ENCODE measurements at places on chromosomes 3 and 15.

DNA sequence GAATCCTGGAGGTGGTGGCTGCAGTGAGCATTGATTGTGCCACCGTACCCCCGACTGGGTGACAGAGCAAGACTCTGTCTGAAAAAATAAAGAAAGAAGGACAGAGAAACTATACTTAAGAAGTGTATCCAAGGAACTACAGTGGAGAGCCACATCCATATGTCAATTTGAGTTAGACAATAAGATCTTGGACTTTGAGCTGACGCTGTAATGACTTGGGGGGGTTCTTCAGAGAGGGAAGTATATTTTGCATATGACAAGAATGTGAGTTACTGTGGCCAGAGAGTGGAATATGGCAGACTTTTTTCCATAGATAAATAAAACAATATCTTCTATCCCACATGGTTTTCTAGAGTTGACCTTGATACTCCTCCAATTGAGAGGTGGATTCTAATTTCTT lies 52.6 kb upstream of the TEX264 start:
- no peak overlapping the region for H3K4me3 ChIP-seq
- no peaks in the 10 kb centered on the region for H3K36me3 ChIP-seq
- no peak overlapping the region for H3K27ac ChIP-seq
- no peaks in the 10 kb centered on the region for H3K4me1 ChIP-seq

GRCh38 chr3:27094721-27095120 lies 274.5 kb downstream of the NEK10 start:
- no peaks in the 10 kb centered on the region for H3K27me3 ChIP-seq
- H3K27ac ChIP-seq: no peak overlapping the region
- H3K4me3 ChIP-seq: no peak overlapping the region
- no peak for DNase-seq
- H3K4me1 ChIP-seq: no peaks in the 10 kb centered on the region

GRCh38 chr15:61086012-61086411 lies 143.1 kb downstream of the RORA start:
- peaks cover 3% of the 10 kb centered on the region for H3K4me1 ChIP-seq
- no peaks in the 10 kb centered on the region for H3K27me3 ChIP-seq
- no peak for DNase-seq
- no peak overlapping the region for H3K27ac ChIP-seq
- H3K36me3 ChIP-seq: no peaks in the 10 kb centered on the region

- no peak for DNase-seq
- no peak overlapping the region for H3K4me3 ChIP-seq
- no peaks in the 10 kb centered on the region for H3K27me3 ChIP-seq
- H3K36me3 ChIP-seq: no peaks in the 10 kb centered on the region
Measured at GRCh38 chr3:126834596-126835471, 130.8 kb downstream of the CHCHD6 start.

GRCh38 chr3:23055733-23056376 lies 147.3 kb upstream of the UBE2E2 start:
- DNase-seq: no peak
- no peaks in the 10 kb centered on the region for H3K27me3 ChIP-seq
- H3K27ac ChIP-seq: no peak overlapping the region
- H3K4me1 ChIP-seq: no peaks in the 10 kb centered on the region
- H3K4me3 ChIP-seq: no peak overlapping the region

GRCh38 chr15:63292771-63293170 lies 15.4 kb downstream of the APH1B start:
- no peak for DNase-seq
- no peak overlapping the region for H3K27ac ChIP-seq
- H3K4me3 ChIP-seq: no peak overlapping the region
- H3K36me3 ChIP-seq: no peaks in the 10 kb centered on the region
- no peaks in the 10 kb centered on the region for H3K27me3 ChIP-seq

GRCh38 chr15:45023659-45024225 lies 747 bp downstream of the SORD start:
- H3K4me1 ChIP-seq: peaks cover 12% of the 10 kb centered on the region
- H3K4me3 ChIP-seq: peak overlapping the region; percentile 69
- DNase-seq: no peak
- H3K27me3 ChIP-seq: no peaks in the 10 kb centered on the region

DNA sequence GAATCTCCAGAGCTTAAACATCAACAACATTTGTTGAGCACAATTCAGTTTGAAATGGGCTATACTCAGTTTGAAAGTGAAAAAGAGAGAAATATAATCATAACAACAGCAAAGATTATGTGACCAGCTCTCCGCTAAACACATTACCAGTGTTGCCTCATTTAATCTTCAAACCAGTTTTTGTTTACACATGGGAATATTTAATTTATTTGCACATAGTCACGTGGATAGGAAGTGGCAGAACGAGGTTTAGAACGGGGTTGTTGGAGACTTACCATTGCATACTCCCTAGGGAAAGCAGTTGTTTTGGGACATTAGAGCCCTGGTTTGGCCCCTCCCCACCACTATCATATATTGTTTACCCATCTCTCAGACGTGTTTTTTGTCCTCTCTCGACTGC lies 77.2 kb downstream of the IL1RAP start:
- no peak overlapping the region for H3K4me3 ChIP-seq
- no peaks in the 10 kb centered on the region for H3K36me3 ChIP-seq
- no peak overlapping the region for H3K27ac ChIP-seq
- DNase-seq: no peak
- no peaks in the 10 kb centered on the region for H3K27me3 ChIP-seq
- H3K4me1 ChIP-seq: no peaks in the 10 kb centered on the region

DNA sequence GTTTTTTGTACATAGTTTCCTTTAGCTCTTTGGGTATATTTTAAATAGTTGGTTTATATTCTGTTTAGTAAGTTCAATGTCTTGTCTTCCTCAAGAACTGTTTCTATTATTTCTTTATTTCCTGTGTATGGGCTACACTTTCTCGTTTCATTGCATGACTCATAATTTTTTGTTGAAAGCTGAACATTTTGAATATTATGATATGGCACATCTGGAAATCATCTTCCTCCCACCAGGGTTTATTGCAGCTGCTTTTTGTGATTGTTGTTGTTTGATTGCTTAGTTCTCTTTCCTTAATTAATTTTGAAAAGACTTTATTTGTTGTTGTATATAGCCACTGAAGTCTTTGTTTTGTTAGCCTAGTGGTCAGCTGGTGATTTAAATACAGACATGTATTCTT lies 43.8 kb downstream of the LSM3 start:
- DNase-seq: no peak
- no peak overlapping the region for H3K4me3 ChIP-seq
- H3K27me3 ChIP-seq: no peaks in the 10 kb centered on the region
- no peak overlapping the region for H3K27ac ChIP-seq

GRCh38 chr3:42443292-42443691 lies 32.9 kb upstream of the LYZL4 start:
- no peaks in the 10 kb centered on the region for H3K36me3 ChIP-seq
- no peaks in the 10 kb centered on the region for H3K4me1 ChIP-seq
- no peak overlapping the region for H3K27ac ChIP-seq
- no peaks in the 10 kb centered on the region for H3K27me3 ChIP-seq

DNA sequence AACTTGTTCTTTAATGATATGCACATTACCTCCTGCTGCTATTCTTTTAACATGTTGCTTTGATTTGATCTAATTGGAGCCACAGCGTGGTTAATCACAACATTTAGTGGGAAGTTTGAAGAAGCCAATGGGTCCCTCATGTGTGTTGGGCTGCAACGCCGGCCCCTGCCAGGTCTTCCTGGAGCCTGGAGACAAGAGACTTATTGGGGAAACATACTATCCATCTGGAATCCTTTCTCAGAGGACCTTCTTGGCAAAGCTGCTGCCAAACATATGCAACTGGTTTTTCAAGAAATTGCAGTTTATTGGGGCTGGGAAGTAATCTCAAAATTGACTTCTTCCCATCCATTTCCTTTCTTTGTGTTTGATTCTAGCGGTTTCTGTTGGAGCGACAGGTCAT lies 396.3 kb upstream of the PROK2 start:
- no peak for DNase-seq
- no peaks in the 10 kb centered on the region for H3K27me3 ChIP-seq
- no peaks in the 10 kb centered on the region for H3K36me3 ChIP-seq
- H3K4me1 ChIP-seq: no peaks in the 10 kb centered on the region
- H3K27ac ChIP-seq: no peak overlapping the region

DNA sequence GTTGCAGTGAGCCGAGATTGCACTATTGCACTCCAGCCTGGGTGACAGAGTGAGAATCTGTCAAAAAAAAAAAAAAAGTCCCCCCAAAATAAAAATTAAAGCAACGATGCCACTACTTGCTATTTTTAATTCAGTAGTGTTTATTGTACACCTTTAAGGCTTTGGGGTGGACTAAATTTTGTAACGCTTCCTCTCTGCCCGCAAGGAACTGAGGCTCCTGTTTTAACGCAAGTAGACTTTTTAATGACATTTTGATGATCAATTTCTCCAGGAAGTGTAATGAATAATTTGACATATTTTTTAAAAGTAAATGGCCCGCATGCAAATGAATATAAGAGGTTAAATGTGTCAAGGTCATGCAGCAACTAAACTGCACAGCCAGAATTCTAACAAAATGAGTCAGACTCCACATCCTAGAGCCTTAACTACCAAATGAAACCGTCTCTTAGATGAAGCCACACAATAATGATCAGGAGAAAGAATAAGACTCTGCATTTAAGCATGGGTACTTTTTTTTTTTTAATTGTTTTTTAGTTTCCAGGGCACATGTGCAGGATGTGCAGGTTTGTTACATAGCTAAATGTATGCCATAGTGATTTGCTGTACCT lies 96.8 kb upstream of the LMOD3 start:
- H3K27ac ChIP-seq: no peak overlapping the region
- DNase-seq: no peak
- H3K27me3 ChIP-seq: no peaks in the 10 kb centered on the region
- no peaks in the 10 kb centered on the region for H3K4me1 ChIP-seq
